ENCODE measurements at places on chromosomes 1 and 21.
A peak's percentile ranks its signal among the peaks of the same experiment; 100 is the strongest.

DNA sequence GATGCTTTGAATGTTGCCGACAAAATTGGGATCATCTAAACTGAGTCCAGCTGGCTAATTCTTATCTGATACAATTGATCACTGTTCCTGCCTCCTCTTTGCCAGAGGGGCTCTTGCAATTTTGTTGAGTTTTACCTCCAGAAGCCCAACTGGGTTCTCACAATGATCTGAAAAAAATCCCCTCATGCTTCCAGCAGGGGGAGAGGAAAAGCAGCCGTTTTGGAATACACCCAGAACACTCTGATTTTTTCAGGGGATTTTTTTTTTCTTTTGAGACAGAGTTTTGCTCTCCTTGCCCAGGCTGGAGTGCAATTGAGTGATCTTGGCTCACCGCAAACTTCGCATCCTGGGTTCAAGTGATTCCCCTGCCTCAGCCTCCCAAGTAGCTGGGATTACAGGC lies 13.9 kb upstream of the RERE start:
- no peak for DNase-seq

- DNase-seq: no peak
These were observed 51.9 kb downstream of the LRRN2 start for GRCh38 chr1:204633665-204634064.

- DNase-seq: no peak
These were observed 237.4 kb upstream of the RAB4A start for GRCh38 chr1:229033480-229033879.

DNA sequence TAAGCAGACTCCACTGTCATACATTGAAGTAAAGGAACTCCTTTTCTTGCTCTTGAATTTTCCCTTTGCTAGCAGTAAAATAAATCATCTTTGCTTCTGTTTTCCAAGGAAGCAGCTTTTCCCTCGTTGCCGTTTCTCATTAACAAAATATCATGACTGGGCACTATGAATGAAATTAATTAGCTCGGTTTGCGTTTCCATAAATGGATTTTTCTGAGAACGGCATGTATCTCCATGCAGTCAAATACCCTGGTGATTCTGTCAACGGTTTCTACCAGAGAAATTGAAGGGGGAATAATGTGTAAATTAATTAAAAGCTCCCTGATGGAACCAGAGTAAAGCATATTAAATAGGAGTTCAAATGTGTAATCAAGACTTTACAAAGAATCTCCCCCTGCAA lies 265.1 kb downstream of the LRRC40 start:
- no peak for DNase-seq

DNA sequence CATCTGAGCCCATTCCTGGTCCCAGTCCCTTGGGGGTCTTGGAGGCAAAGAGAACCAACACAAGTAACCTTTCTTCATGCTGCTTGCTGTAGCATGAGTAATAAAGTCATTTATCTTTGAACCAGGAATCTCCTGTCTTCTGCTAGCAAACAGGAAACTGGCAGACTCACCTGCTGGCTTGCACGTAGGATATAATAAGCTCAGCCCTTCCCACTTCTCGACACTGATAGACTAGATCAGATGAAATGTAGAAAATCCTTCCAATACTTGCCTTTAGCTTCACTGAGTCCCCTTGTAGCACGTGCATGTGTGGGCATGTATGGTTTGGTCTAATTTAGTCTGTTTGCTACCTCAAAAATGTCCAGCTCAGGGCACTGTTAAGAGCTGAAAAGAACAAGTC lies 6.5 kb upstream of the TFF2 start:
- no peak for DNase-seq

- no peak for DNase-seq
These were observed 38.9 kb downstream of the YY1AP1 start for GRCh38 chr1:155649676-155650075.

DNA sequence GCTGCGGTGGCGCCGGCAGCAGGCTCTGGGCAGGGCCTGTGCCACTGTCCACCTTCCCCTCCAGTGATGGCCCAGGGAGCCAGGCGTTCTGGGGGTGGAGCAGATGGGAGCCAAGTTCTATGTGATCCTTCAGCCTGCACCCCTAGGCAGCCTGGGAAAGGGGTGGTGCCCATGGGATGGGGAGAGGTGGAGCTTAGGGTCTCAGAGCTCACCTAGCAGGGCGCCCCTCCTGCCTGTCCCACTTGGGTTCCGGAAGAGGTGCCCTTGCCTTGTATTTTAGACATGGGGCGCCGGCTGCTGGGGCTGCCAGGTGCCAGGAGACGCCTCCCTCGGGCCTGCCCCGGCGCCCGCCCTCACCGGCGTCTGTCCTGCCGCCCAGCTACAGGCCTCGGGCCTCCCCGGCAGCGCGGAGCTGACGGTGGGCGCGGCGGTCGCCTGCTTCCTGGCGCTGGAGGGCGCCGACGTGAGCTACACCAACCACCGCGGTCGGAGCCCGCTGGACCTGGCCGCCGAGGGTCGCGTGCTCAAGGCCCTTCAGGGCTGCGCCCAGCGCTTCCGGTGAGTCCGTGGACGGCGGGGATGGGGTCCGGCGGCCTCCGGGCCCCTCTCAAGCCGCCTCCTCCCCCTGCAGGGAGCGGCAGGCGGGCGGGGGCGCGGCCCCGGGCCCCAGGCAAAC lies 3.1 kb upstream of the MMP23B start:
- DNase-seq: peak; percentile 45

DNA sequence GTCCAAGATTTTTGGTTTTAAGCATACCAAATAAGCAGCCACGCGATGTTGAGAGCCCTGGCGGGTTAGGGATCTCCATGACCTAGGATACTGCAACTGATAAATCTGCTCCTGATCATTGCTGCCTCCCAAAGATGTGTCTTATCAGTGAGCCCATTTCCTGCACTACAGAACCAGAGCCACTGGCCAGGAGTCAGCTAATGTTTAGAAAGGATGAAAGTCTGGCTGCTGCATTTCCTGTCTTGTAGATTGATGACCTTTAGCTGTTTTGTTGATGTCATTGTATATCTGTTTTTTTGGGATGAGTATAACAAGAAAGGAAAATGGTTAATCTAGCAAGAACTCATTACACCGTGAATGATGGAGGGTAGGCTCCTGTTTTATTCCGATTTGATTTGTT lies 74.5 kb downstream of the C1orf21 start:
- no peak for DNase-seq

DNA sequence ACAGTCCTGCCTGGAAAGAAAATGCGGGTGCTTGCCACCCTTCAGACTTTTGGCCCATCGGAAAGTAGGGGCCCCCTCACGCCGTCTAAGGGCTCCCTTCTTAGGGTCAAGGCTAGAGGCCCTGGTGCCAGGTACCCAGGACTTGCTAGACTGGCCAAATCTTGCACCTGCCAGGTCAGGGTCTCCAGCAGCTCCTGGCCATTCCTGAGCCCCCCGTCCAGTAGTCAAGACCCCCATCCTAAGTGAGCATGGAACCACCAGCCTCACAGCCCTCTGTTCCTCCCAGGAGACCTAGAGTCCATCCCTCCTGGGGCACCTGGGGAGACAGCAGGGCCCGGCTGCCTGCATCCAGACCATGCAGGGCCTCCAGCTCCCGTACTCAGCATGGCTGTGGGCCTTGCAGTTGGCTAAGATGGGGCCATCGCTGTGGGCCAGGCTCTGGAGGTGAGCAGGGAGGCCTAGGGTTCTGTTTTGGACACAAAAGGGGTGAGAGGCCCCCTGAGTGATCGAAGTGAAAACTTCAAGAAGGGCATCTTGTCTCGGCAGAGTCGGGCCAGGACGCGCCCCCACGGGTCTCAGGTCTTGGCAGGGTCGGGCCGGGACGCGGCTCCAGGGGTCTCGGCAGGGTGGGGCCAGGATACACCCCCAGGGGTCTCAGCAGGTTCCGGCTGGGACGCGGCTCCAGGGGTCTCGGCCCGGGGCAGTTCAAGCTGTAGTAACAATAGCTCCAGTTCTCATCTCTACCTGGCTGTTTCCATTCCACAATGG lies 5.9 kb downstream of the FNDC10 start:
- DNase-seq: no peak

DNA sequence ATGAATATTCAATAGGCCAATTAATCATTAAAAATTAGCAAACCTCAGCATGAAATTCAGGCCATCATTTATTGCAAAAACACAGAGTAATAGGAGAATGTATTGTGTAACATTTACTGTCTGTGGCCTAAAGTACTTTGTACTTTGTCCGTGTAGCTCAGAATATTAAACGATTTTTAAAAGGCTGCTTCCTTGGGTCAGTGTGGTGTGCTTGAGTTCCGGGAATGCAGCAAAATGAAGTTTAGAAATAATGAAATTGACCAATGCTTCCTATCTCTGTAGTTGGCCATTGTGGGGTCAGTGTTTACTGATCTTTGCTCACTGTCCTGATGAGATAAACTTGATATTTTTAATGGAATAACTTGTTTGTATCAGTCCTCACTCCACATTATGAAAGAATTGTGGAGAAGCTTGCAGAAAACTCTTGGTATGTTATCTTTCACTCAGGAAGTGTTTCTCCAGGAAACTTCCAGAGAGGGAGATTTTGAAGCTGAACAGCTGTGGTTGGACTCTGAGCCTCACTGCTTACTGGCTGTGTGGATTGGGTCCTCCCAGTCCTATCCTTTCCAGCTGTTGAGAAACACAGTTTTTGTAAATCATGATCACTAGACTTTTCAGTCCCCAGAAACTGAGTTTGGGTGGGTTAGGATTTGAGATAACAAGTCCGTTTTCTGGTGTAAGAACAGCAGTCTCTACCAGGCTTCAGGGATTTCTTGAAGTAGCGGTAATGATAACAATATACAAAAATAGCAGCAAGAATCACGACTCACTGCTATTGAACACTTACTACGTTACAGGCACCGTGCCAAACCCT lies 19.2 kb upstream of the MTARC1 start:
- no peak for DNase-seq

DNA sequence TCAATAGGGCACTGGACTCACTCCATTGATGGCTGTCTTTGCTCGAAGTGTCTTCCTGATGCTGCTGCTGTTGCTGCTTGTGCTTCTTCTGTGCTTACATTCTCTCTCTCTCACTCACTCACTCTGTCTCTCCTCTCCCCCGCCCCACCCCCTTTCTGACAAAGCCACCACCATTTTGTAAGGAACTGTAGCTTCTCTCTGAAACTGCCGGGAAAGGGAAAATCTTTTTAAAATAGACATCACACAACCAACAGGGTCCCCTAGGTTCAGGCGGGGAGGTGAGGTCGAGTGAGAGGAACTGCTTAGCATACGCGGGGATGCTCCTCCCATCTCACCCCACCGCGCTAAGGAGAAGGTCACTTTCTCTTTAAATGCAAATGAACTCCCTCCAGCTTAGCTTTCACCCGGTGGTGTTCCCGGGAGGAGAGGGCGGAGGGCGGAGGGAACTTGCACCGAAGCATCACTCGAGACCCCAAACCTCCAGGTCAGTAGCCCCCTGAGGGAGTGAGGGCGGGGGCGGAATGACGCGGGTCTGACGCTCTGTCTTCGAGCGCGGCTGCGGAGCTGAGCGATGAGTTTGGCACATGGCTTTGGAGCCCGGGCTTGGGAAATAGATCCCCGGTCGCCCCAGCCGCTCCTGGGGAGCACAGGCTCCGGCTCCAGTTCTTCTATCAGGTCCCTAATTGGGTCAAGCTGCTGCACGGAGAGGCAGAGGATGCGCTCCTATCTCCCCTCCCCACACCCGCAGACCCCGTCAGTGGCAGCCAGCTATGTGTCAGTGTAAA lies at the start of gene CCDC28B:
TSS of gene CCDC28B (plus strand) at position 370 of the 785 bp plus-strand sequence. CDS start 1,341 bp downstream, outside the sequence.
- DNase-seq: peak; percentile 52

- no peak for DNase-seq
These were observed 111.1 kb downstream of the NAV1 start for GRCh38 chr1:201649761-201650622.

DNA sequence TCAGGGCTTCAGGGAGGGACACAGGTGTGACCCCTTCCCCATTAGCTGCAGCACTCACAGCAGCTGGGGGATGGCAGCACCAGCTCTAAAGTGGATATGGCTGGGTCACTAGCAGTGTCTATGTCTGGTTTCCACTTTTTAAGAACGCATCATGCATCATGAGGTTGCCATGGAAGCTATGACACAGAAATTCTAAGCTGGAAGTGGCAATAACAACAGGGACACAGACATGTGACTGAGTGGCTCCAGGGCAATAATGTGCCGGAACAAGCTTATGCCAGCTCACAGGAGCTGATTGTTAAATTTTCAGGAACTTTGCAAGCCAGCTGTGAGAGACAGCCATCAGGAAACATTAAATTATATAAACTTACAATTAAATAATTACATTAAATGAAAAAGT lies 51.2 kb upstream of the NFASC start:
- DNase-seq: no peak

DNA sequence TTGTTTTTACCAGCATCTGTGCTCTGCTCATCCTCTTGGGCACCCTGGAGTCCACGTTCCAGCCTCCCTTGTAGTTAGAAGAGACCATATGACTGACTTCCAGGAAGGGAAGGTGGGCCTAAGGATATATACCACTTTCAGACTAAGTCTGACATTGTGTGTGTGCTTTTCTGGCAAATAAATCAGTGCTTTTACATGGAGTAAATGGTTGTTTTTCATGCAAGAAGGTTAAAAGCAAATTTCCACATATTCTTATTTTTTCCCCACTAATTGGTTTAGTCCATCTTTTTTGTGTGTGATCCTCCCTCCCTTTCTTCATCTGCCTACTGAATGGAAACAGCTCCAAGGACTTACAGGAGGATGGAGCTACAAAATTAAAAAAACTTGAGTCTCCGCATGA lies 119.8 kb downstream of the TBX15 start:
- DNase-seq: no peak

- DNase-seq: no peak
These were observed 38.1 kb downstream of the MRAP start for GRCh38 chr21:32336711-32337110.

- DNase-seq: no peak
These were observed 84.5 kb downstream of the RPS6KC1 start for GRCh38 chr1:213135572-213135971.

- DNase-seq: no peak
These were observed 77.7 kb downstream of the GRIK3 start for GRCh38 chr1:36956570-36956969.
